Natural killer cell (primary cell): ENCODE measurements at places on chromosomes 4 and X. TPM values are rescaled to one million over a fixed set of nuclear protein-coding genes. Genes with fewer than 3 reads are reported as not detected.

DNA sequence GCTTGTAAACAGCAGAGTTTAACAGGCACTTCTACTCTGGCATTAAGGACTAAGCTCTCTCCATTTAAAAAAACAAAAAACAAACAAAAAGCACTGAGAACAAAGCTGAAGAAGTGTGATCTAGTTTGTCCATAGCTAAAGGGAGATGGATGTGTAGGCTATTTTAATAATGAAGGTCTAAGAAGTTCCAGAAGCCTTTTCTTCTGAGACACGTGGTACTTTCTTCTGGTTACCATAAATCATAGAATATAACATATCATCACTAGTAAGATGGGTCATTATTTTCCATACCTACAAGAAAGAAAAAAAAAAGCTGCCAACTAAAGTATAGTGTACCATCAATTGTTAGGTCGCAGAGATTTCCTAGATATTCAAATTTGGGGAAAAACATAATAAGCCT, 722 bp upstream of the NBDY start:
- no peaks in the 10 kb centered on the region for H3K27me3 ChIP-seq
- no peak overlapping the region for H3K4me3 ChIP-seq
- DNase-seq = no peak
- no peaks in the 10 kb centered on the region for H3K36me3 ChIP-seq

DNA sequence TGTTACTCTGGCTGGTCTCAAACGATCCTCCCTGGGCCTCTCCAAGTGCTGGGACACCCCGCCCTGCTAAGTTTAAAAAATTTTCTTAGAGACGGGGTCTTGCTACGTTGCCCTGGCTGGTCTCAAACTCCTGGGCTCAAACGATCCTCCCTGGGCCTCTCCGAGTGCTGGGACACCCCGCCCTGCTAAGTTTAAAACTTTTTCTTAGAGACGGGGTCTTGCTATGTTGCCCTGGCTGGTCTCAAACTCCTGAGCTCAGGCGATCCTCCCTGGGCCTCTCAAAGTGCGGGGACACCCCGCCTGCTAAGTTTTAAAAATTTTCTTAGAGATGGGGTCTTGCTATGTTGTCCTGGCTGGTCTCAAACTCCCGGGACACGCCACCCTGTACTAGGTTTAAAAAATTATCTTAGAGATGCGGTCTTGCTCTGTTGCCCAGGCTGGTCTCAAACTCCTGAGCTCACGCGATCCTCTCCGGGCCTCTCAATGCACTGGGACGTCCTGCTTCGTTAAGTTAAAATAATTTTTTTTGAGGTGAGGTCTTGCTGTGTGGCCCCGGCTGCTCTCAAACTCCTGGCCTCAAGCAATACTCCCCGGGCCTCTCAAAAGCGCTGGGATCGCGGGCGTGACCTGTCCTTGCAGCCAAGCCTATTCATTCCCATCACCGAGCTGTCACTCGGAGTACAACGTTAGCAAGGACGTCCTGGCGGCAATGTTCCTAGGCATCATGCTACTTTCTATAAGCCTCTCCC, 1.1 kb downstream of the SLC25A6 start:
- DNase-seq = no peak
- H3K27me3 ChIP-seq = no peaks in the 10 kb centered on the region
- peak overlapping the region; percentile 60 for H3K27ac ChIP-seq

DNA sequence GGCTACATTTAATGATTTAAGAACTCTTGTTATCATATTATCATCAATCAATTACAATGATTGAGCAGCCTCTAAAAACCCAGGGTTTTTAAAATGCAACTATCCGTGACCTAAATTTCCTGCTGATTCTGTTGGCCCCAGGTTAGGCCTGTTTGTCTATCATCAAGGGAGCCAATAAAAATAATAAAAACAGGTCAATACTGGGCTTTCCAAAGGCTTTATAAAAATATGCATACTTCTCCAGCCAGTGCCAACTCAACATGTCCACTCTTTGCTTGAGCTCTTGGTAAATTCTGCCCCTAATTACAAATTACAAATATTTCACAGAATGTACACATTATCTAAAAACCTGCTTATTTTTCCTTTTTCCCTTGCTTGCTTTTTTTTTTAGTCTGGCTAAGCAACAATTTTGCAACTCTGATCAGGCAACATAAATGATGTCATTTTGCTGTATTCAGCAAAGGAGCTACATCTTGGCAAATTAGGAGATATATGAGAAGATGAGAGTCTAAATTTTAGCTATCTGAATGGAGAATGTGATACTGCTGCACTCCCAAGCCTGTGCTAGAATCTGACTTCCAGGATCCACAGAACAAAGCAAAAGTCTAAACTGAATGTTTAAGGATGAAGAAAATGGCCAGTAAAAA, 204.0 kb downstream of the SCFD2 start:
- no peaks in the 10 kb centered on the region for H3K36me3 ChIP-seq
- DNase-seq = no peak
- no peak overlapping the region for H3K27ac ChIP-seq
- H3K27me3 ChIP-seq = no peaks in the 10 kb centered on the region
- no peaks in the 10 kb centered on the region for H3K4me1 ChIP-seq

DNA sequence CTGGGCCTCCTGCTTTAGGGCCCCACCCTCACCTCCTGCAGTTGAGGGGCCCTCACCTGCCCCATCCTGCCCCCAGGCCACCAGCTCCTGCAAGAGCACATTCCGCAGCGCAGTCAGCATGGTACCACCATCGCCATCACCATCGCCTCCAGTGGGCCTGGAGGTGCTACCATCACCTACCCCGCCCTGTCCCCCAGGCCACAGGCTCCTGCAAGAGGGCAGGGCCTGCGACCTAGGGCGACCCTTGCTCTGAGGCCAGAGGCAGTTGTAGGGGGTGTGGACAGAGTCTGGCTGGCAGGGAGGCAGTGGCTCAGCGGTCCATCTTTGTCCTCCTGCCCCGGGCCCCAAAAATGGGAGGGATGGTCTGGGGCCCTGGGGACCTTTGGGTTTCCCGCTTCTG, 3.9 kb upstream of the HAUS7 start:
- no peak overlapping the region for H3K4me3 ChIP-seq
- peaks cover 28% of the 10 kb centered on the region for H3K4me1 ChIP-seq
- peak; percentile 11 for DNase-seq
- no peaks in the 10 kb centered on the region for H3K27me3 ChIP-seq
- H3K27ac ChIP-seq = no peak overlapping the region

DNA sequence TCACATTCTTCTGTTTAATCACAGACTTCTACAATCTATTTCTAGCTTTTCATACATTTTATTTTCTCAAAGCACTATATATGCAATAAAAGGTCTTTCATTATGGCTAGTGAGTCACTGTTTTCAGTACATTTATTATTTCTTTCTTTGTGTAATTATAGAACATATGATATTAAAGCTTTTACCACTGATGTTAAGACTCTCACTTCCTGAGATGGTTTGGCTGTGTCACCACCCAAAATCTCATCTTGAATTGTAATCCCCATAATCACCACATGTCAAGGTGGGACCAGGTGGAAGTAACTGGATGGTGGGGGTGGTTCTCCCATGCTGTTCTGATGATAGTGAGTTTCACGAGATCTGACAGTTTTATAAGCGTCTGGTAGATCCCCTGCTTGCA, 41.9 kb downstream of the UBA6 start:
- no peak overlapping the region for H3K27ac ChIP-seq
- no peaks in the 10 kb centered on the region for H3K27me3 ChIP-seq
- no peak for DNase-seq
- no peak overlapping the region for H3K4me3 ChIP-seq
- peaks cover 47% of the 10 kb centered on the region for H3K36me3 ChIP-seq

The FREM3 gene
- not detected for total RNA-seq

The KIAA1210 gene
- total RNA-seq = not detected

The TMEM129 gene
- 26.9 TPM for total RNA-seq
